ENCODE measurements at places on chromosomes 3 and 15. TPM values are rescaled to one million over a fixed set of nuclear protein-coding genes. Genes with fewer than 3 reads are reported as not detected.

RAD51 gene
- total RNA-seq, result 1.1 TPM

TM6SF1 gene
- 31.2 TPM for total RNA-seq

DNA sequence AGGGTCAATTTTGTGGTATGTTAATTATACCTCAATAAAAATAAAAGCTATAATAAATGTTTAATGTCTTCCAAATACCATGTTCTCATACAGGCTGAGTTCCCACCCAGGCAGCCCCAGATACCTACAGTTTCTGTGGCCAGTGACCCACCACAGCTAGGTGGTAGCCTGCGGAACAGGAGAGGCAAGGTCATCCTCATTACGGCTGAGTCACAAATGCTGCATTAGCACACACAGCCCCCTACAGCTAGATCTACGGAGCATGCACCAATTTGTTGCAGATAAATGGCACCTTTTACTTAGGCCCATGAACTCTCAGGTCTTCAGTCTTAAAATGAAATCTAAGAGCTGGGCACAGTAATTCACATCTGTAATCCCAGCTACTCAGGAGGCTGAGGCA is 5.1 kb downstream of the SPATA12 start:
- peaks cover 39% of the 10 kb centered on the region for H3K4me1 ChIP-seq
- no peak for DNase-seq
- no peaks in the 10 kb centered on the region for H3K36me3 ChIP-seq
- no peaks in the 10 kb centered on the region for H3K27me3 ChIP-seq

DNA sequence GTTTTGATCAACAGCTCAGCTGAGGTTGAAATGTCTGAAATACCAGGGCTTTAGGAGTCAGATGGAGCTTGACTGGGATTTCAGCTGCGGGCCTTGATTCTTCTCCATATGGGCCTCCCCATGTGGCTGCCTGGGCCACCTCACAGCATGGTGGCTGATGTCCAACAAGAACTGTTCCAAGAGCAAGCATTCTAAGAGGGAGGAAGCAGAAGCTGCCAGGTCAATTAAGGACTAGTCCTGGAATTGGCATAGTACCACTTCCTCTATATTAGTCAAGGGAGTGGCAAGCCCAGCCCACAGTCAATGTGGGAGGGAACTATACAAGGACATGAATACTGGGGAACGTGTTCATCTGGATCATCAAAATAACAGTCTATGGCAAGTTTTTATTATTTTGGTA is 181.7 kb upstream of the ANKRD28 start:
- peaks cover 6% of the 10 kb centered on the region for H3K4me1 ChIP-seq
- H3K27me3 ChIP-seq, result no peaks in the 10 kb centered on the region

Data from lower lobe of right lung (tissue), 2 donors.